NCI-H2081 treated with DMSO at 0.1 percent for 48 hours (cell line): ENCODE measurements at places on chromosomes 7 and 10.
A peak's percentile ranks its signal among the peaks of the same experiment; 100 is the strongest.

DNA sequence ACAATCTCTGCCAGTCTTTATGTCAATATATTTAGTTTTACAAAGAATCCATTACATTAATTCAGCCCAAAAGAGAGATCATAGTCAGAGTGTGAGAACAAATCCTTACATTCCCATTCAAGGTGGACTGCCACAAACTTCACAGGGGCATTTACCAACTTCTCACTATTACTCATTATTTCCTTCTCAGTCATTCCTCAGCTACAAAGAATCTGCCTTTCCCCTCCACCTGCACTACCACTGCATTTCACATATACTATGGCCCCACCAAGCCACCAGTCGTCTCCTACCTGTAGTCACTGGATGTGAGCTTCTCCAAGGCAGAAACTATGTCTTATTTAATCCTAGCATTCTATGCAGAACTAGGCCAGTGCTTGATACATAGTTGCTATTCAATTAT is 94.3 kb downstream of the USP6NL start:
- no peak for DNase-seq

GRCh38 chr10:106089855-106090254 is 1074.7 kb downstream of the SORCS1 start:
- no peak for DNase-seq

DNA sequence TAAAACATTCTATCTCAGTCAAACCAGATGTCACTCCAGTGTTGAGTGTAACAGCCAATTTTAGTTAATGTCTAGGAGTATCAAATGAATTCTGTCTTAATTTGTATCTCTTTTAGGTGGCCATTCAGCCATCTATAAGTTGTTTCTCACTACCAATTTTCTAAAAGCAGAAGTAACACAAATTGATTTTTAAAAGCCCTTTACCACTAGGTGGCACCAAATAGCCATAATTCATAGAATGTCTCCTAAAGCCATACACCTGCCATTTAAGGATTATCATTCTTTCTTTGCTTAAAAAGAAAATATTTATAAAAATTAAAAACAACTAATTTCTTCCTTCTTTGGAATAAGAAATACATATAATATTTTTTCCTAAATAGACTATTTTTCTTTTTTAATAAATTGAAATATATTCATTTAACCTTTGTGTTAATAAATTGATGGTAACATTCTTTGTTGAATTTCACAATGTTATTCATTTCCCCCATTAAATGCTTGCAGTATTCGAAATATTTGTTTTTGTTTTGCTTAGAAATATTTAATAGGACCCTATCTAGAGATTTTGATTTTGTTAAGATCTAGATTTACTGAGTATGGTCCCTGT is 107.8 kb upstream of the PPP1R3A start:
- peak; percentile 66 for DNase-seq

DNA sequence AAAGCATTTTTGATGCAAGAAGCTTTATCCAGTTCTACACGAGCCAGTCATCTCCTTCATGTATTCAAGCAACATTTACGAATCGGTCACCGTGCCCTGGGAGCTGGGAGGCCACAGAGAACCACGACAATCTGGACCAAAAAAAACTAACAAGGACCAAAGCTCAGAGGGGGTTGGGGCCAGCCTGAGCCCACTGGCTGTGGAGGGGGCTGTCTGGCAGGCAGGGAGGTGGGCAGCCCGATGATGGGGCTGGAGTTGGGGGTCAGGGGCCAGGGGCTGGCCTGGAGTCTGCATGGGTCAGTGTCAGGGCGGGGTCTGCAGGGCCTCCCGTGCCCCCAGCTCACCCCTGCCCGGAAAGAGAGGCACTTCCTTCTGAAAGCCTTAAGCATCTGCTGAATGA is 12.5 kb upstream of the GRIFIN start:
- no peak for DNase-seq

- no peak for DNase-seq
These were observed 12.9 kb downstream of the ZYX start for GRCh38 chr7:143394068-143394467.

DNA sequence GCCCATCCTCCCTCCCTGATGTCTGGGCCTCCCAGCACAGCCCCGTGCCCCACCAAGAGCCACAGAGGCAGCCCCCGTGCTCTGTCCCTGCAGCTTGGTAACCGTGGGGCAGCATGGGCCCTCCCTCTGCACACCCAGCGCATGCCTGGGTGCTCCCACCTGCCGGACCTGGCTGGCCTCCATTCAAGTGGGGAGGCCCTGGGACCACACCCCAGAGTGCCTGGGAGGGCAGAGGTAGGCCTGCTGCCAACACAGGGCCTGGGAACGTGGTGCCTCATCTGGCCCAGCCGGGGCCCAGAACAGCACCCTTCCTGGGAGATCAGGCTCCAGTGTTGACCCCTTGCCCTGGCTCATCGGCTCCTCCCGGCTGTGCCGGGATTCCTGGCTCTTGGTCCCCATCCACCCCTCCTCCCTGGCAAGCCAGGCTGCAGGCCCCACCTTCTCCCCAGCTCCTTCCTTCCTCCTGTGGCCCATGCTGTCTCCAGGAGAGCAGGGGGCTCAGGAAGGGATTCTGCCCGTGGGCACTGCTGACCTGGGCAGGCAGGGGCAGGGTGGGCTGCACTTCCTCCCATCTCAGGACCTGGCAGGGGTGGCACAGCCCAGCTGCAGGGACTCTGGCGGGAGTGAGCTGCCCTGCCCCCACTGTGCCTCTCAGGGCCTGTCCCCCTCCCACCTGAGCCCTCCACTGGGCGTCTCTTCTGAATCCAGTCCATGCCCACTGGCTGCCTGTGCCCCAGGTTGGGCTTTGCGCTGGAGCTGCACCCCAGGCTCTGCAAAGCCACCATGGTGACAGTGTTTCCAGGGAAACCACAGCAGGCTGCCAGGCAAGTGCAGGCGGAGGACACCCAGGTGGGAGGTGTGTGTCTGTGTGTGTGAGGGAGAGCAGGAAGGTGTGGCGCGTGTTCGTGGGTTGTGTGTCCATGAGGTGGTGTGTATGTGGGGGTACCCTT is 32.6 kb downstream of the PWWP2B start:
- no peak for DNase-seq

GRCh38 chr7:15113752-15114151 is 211.2 kb upstream of the DGKB start:
- DNase-seq: no peak

DNA sequence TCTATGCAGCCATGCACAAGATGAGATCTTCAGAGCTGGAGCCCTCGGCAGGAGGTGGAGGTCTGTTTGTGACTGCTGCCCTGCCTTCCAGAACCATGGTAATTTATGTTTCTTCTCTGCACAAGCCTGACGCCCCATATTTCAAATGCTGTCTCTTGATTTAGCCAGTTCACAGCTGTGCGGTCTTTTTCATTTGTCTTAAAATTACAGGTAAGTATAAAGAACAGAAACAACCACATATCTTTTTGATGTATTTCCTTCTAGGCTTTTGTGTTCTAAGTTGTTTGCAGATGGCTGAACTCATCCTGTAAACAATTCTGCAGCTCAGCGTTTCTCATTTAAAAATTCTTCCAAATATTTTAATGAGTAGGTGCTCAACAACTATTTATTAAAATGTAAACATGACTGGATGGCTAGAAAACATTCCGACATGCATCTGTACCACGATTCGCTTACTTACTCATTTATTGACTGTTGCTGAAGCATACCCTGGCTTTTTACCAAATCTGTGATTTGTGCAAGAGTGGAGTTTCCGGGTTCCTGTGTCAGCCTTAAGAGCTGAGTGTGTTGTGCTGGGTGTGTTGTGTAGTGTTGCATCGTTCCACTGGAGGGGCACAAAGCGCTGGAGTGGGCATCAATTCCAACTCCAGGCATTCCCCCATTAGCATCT is 58.9 kb downstream of the PIP4K2A start:
- no peak for DNase-seq

- no peak for DNase-seq
These were observed 14.9 kb upstream of the CRCP start for GRCh38 chr7:66099551-66100407.

DNA sequence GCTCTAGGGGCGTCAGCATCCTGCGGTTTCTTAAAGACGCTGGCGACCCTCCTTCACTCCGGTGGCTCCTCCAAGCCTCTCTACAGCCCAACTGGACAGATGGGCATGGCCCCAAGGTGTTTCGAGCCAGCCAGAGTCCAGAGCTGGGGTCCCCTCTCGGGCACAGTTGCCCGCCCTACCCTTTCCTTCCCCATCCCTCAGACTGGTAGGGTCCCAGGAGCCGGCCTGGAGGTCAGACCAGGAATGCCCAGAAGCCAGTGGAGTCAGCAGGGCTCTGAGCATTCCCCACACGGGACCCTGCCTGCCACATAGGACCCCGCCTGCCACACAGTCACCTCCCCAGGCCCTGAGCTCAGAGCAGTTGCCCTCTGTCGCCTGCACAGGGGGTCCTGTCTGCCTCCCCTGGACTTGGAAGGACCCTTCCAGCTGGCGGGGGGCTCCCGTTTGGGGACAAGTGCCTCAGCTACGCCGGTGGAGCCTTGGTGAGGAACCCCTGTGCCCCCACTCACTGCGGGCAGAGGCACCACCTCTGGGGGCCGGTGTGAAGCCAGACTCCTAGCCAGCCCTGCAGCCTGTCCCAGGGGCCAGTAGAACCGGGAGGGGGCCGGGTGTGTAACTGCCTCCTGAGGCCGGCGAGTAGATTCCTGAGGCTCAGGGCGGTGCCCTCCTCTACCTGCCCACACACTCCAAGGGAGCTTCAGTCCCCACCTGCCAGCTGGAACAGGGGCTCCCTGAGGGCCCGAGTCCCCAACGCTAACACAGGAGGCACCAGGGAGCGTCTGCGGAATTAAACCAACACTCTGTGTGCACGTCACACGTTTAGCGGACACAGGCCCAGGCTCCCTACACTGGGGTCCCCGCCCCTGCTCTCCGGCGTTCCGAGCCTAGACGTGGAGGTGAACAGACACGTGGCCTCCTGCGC is 19.4 kb upstream of the PDGFA start:
- DNase-seq: no peak

DNA sequence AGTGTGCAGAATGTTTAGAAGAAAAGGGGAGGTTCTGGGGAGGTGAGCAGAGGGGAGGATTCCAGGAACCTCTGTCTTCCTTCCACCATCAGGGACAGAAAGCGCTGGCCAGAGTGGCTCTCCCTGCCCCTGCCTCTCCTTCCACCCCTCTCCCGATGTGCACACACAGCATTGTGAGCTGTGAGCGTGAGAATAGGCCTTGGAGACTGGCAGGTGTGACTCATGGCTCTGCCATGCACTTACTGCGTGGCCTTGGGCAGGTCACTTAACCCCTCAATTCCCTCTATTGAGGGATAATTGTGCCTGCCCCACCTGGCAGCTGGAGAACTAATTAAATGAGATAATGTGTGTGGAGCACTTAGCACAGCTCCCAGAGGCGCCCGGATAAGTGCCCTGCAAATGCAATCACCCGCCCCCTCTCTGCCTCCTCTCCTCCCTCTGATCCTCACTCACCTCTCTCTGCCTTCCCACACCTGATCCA is 115.4 kb downstream of the ZMIZ1 start:
- no peak for DNase-seq

- no peak for DNase-seq
These were observed 238.7 kb downstream of the SEC23IP start for GRCh38 chr10:120131183-120131582.

DNA sequence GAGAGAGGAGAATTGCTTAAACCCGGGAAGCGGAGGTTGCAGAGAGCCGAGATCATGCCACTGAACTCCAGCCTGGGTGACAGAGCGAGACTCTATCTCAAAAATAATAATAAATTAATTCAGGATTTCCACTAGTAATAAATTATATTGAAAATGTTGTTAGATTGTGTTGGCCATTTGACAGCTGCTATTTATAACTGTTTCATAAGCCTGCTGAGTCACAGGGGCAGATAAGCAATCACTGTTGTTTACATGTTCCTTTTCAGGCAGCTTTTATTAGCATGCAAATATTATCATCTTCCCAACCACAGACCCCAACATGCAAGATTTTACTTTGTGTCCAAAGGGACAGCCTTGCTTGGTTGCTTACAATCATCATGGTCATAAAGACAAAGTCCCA is 49.5 kb upstream of the ZNF138 start:
- no peak for DNase-seq

DNA sequence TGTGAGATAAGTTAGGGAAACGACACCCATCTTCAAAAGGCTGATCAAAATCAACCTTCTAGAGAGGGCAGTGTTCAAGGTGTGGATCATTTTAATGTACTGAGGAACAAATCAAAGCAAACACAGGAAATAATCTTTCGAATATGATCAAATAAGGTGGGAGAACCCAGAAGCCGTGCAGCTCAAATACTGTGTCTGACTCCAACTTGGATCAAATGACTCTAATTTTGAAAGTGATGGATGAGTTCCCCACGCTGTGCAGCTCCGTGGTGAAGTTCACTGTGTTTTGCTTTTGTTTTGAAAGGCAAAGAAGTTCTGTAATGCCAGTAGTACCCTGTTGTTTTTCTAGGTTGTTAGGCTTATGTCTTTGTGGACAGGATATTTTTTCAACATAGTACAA is 250.9 kb downstream of the SFMBT2 start:
- DNase-seq: no peak

GRCh38 chr7:6416516-6417145 is 31.1 kb downstream of the DAGLB start:
- DNase-seq: no peak

GRCh38 chr7:95502403-95502802 is 16.7 kb downstream of the ASB4 start:
- DNase-seq: no peak

GRCh38 chr10:33887188-33887587 is 552.7 kb upstream of the NRP1 start:
- no peak for DNase-seq

DNA sequence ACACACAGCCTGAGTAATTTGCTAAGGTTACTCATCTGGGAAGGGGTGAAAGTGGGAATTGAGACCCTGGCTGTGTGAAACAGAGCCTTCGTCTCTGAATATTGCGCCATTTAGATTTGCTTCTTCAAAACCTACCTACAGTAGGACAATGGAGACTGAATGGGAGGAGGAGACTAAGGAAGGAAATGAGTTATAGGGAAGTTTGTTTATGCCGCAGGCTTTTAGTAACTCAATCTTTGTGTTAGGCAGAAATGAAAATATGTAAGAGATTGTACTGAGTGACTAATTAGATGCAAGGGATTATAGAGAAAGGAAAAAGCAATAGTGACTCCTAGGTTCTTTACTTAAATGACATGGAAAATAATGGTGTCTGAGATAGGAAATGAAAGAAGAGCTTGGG is 80.2 kb downstream of the KCND2 start:
- no peak for DNase-seq

GRCh38 chr10:127364034-127364433 is 167.6 kb upstream of the INSYN2A start:
- DNase-seq: no peak

DNA sequence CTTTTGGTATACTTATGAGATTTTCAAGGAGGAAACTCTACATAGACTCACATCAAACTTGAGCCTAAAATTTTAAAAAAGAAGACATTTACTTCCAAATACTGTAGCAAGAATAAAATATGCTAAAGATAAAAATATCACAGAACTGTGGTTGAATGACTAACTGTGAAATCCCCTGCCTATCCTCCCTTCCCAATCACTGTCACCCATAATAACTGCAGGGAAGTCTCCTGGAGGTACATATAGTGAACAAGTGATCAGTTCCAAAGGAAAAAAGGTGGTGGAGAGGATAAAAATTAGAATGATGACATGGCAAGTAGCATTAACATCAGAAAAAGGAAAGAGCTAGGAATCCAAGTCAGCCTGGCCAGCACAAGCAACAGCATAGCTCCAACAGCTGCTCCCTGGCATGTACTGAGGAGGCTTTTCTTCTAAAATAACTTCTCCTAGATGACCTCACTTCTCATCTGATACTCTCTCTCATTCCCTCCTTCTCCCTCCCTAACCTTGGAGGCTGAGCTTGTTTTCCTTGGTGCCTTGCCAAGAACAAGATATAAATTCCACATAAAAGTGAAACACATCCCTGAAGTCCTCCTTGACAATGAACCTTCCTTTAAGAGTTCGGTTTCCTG is 124.0 kb downstream of the IQUB start:
- DNase-seq: no peak

GRCh38 chr10:46239247-46239646 is 47.5 kb upstream of the ANTXRL start:
- DNase-seq: no peak
